Stimulated activated CD8-positive, alpha-beta memory T cell treated with anti-CD3 and anti-CD28 coated beads, Interleukin-7, amount 100 ng/mL, for 24 hours (primary cell): ENCODE measurements at places on chromosomes 1 and 21.

GRCh38 chr1:202304375-202304774, 37.4 kb downstream of the UBE2T start:
- DNase-seq: no peak

GRCh38 chr1:110601332-110601731, 4.8 kb downstream of the KCNA2 start:
- DNase-seq: no peak

GRCh38 chr1:43464681-43465504, 11.2 kb upstream of the HYI start:
- no peak for DNase-seq

- peak; percentile 23 for DNase-seq
Measured at GRCh38 chr1:165914136-165914798, 86.9 kb downstream of the UCK2 start.

- no peak for DNase-seq
Measured at GRCh38 chr1:47235241-47235681, 3.2 kb upstream of the TAL1 start.

GRCh38 chr1:27090911-27091310, 64.0 kb downstream of the SLC9A1 start:
- DNase-seq: no peak

GRCh38 chr1:167543199-167543990, 10.2 kb downstream of the CREG1 start:
- DNase-seq: no peak

DNA sequence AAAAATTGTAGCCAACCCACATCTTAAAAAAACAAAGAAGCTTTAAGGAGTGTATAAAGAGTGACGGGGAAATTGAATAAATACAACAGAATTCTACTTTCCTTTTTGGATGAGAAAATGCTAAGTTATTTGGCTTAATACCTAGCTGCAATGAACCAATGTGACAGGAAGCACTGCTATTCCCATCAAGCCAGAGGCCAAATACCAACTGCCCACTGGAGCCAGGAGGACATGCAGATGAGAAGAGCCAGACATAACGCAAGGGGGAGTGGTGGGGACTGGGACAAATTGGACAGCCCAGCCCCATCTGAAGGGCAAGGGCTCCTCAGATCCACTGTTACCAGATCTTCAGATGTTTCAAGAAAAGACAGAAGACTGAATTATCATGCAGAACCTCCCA, 25.7 kb downstream of the DNAJC11 start:
- no peak for DNase-seq

- DNase-seq: no peak
Measured at GRCh38 chr1:233364695-233365539, 37.4 kb downstream of the MAP3K21 start.

DNA sequence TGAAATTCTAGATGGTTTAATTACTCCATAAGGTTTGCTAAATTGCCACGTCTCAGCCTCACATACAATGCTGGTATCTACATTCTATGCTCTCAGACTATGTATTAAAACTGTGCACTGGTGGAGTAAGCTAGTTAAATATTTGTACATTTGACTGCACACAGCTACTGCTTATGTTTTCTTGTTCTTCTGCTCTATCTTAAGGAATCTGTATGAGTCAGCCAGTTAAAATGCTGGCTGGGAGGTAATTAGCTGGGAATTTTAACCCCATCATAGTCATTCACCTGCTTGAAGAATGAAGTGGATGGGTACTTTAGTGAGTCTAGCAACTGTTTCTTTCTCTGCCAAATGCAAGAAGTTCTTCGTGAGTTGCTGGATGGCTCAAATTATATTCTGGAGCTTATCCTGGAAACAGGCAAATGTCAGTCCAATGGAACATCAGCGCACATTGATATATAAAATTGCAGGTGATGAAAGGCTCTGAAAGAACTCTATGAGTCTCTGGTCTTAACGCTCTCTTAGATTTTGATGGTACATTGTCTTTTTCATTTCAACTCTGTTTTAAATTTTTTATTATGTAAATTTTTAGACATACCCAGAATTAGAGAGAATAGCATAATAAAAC, 83.4 kb downstream of the BACH1 start:
- no peak for DNase-seq

DNA sequence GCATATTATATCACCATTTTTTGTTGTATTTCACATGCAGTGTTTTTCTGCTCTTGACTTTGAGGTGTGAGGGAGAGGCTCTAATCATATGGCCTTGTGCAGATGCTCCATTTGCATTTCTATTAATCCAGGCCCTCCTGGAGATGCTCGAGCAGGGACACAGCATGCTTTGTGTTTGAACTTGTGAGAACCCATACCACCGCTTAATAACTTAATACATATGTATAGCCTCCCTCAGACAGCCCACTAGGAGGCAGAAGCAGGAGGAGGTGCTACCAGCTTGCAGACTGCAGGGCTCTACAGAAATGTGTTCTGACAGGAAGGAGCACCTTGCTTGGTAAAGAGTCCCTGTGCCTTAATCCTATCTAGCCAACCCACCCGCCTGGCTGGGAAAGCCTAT, 155.2 kb downstream of the BARHL2 start:
- DNase-seq: no peak

GRCh38 chr1:230423951-230424350, 2.2 kb downstream of the PGBD5 start:
- no peak for DNase-seq

- no peak for DNase-seq
Measured at GRCh38 chr1:185039726-185040407, 5.5 kb upstream of the RNF2 start.

DNA sequence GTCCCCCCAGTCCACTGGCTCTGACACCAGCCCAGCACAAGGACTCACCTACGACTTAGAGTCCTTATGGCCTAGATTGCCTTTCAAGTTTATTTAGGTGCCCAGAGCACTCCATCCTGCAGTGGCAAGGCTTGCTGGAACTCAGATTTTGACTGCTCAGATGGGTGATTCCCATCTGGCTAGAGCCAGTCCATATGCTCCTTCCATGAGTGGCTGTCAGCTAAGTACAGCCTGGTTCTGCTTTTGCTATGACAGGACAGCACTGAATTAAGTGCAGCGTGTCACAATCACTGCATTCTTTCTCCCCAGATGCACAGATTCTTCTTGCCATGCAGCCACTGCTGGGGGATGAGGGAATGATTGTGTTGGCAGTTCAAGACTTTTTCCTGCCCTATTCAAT, 43.8 kb downstream of the GPR52 start:
- no peak for DNase-seq

DNA sequence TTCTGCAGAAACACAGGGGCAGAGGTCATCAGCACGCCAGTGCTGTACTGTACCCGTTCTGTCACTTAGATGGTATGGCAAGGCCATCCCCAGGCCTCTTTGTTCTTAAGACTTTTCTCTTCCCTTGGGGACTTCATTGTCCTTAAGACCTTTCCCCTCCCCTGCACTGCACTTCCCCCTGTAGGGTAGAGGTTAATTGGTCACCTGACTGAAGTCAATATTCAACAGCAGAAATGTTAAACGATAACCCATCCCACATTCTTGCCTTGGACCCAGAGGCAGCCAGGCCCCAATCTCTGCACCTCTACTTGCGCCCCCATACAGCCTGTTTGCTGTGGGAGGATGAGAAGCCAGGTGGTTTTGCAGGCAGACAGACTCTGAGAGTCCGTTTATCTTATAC, 10.2 kb downstream of the PHGDH start:
- no peak for DNase-seq

DNA sequence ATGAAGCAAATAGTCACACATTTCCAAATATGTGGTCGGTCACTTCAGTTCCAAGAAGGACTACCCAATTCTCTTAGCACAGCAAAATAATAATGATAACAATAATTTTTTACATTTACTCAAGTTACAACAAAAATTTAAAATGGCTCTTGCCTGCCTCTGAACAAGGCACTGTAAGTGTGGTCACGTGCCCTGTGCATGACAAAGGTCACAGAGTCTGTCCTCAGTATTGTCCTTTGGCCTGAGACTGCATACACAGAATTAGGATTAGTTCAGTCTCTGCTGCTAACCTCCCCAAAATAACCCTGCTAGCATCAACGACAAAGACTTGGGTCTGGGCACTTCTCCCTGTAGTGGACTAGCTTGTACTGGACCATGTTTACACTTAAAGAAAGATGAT, 297.1 kb upstream of the DUSP10 start:
- no peak for DNase-seq

DNA sequence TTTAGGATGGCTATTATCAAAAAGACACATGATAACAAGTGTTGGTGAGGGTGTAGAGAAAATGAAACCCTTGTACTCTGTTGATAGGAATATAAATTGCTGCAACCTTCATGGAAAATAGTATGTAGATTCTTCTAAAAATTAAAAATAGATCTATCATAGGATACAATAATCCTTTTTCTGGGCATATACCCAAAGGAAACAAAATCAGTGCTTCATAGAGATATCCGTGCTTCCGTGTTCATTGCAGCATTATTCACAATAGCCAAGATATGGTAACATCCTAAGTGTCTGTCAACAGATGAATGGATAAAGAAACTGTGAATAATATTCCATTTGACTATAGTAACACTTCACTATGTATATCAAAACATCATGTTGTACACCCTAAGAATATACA, 106.7 kb downstream of the MIS18A start:
- DNase-seq: no peak

- DNase-seq: no peak
Measured at GRCh38 chr1:3119725-3120124, 50.7 kb downstream of the PRDM16 start.

- DNase-seq: peak; percentile 9
Measured at GRCh38 chr1:23216771-23217420, 406 bp downstream of the HTR1D start.

DNA sequence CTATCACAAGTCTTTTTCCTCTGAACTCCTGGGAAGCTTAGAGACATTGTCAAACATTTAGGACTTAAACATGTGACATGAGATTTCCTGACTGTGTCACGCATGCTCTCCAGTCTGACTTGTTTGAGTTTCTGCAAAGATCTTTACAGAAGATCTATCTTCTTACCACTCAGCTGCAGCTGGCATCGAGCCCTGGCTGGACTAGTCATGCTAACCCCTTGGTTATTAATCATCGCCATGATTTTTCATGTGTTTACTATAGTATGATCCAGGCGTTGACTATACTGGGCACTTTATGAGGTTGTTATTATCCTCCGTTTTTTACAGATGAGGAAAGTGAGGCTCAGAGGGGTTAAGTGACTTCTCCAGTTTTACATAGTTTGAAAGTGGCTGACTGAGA, 18.1 kb upstream of the IRF2BP2 start:
- no peak for DNase-seq

- DNase-seq: no peak
Measured at GRCh38 chr1:198151688-198152087, 5.1 kb upstream of the NEK7 start.

DNA sequence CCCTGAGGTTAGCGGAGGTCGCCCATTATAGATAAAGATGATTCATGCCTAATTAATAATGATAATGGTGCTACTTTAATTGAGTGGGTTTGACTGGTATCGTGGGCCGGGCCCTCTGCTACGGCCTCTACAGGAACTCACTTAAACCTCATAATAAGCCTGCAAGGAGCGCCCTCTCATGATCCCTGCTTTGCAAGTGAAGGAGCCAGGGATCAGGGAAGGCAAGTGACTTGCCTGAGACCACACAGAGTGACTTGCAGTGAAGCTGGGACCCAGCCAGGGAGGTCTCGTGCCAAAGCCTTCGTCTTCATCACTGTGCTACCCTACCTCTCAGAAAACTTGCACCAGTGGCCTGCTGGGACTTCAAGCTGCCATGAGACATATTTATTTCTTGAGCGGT, 166.3 kb upstream of the KLHDC7A start:
- no peak for DNase-seq

DNA sequence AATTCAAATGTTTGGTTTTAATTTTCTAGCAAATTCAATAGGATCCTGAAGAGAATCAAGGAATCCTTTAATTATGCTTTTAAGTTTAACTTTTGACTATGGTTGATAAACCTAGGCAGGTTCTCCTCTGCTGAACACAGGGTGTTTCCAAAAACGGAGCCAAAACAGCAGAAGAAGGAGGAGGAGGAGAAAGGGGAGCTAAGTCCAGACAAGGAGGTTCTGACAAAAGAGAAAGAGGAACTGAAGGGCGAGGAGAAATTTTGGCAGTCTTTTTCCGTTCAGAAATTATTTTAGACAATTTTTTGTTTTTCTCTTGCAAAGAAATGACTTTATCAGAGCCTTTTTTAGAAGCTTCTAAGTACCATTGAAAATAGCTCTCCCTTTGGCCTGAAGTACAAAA, 33.2 kb upstream of the FNBP1L start:
- no peak for DNase-seq

GRCh38 chr1:212520746-212521145, 87.8 kb upstream of the ATF3 start:
- DNase-seq: no peak

- no peak for DNase-seq
Measured at GRCh38 chr21:23021481-23021880, 2023.3 kb downstream of the NCAM2 start.

DNA sequence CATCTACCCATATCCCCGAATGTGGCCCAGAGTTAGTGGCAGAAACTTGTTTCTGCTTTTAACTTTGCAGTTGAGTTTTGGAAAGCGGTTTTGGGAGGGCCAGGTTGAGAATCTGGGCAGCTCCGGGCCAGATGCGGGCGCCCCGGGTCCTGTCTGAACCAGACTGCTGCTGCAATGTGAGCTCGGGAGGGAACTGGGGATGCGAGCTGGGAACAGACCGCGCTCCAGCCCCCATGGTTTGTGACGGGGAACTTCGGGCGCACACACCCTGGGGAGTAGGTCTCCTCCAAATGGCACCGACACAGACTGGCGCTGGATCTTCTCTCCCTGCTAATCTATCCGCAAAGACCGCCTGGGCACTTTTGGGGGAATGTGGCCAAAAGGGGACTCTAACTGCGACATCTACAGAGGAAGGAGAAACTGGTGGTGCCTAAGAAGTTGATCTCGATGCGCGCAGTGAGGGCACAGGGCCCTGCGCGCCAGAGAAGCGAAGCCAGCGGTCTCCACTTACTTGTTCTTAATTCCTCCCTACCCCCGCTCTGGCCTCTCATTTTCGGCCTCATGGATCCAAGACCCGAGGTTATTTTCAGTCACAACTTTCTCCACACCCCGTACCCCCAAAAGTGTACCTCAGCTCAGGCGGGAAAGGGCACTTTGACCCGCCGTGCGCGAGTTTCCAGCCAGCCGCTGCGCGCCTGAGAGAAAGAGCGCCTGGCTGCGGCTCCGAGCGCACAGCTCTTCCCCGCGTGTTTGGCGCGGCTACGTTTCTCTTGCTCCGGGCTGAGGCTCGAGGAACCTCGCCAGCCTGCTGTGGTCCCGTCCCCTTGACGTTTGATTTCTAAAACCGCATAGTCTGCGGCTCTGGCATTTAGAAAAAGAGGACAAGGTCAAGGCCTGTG, 411.0 kb upstream of the ESRRG start:
- DNase-seq: no peak

GRCh38 chr1:19054216-19054615, 97.7 kb upstream of the IFFO2 start:
- DNase-seq: no peak

- DNase-seq: no peak
Measured at GRCh38 chr1:165539908-165540307, 3.9 kb upstream of the LRRC52 start.

DNA sequence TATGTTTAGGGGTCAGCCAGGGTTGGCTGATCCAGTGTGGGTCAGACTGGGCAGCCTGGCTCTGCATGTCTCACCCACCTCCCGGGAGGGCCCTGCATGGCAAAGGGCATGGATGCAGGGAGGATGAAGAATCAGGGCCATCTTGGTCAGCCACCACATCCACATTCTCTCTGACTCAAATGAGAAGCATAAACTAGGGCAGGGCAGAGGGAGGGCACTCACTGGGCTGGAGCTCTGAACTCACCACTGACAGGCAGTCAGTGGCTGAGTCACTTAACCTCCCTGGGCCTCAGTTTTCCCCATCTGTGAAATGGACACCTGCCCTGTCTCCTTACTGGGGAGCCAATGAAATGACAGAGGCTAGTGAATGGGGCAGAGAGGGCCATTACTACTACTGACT, 4.3 kb upstream of the CELA2A start:
- DNase-seq: no peak
